Activated CD4-positive, alpha-beta T cell treated with anti-CD3 and anti-CD28 coated beads for 36 hours (primary cell): ENCODE measurements at places on chromosomes 12 and 14. TPM values are rescaled to one million over a fixed set of nuclear protein-coding genes. Genes with fewer than 3 reads are reported as not detected.

The ASB2 gene
- 24.8 TPM for total RNA-seq

DNA sequence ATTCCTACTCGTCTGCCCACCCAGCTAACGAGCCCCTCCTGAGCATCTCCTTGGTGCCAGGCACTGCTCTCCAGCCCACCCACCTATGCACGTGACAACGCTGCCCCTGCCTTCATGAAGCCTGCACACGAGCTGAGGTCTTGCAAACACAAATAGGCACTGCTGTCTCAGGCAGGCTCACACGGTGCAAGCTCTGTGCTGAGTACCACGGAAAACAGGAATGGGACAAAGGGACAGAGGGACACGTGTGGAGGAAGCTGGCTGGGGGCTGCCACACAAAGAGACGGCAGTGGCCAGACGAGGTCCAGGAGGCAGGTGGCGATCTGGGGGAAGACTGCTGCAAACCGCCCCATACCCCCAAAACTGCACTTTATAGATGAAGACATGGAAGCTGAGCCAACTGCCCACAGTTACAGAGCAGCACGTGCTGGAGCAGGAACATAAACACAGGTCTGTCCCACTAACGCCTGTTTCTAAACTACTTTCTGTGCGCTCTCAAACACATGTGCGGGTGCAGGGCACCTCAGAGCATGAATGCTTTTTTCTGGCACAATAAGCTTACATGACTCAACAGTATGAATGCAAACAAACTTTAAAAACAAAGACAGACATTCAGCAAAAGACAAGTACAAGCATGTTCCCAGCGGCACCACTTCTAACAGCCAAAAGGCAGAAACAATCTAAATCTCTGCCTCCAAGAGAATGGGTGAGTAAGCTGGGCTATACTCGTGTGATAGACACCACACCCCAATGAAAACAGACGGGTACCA, 64.5 kb downstream of the AMN start:
- no peak overlapping the region for H3K4me3 ChIP-seq
- no peaks in the 10 kb centered on the region for H3K27me3 ChIP-seq
- no peak overlapping the region for H3K27ac ChIP-seq
- no peak for DNase-seq
- H3K4me1 ChIP-seq, result no peaks in the 10 kb centered on the region

The MGP gene
- not detected for total RNA-seq

DNA sequence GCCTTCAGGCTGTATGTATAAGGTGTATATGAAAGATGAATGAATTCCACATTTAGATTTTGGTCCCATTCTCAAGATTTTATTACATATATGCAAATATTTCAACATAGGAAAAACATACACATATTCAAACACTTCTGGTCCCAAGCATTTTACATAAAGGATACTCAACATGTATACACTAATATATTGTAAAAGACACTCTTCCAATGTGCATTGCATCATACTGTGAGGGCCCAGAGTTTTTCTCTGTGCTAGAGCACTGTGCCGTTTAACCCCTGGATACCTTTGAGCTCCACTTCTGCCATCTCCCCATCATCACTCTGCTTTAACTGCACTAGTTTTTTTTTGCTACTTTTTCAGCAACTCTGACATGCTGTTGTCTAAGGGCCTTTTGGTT, 48.1 kb downstream of the ZDHHC17 start:
- peaks cover 5% of the 10 kb centered on the region for H3K36me3 ChIP-seq
- H3K27me3 ChIP-seq, result no peaks in the 10 kb centered on the region
- DNase-seq, result no peak
- no peak overlapping the region for H3K4me3 ChIP-seq
- H3K4me1 ChIP-seq, result no peaks in the 10 kb centered on the region
- H3K27ac ChIP-seq, result no peak overlapping the region

GRCh38 chr14:52146504-52146903, 77.6 kb upstream of the NID2 start:
- H3K27ac ChIP-seq, result no peak overlapping the region
- H3K4me3 ChIP-seq, result no peak overlapping the region
- no peaks in the 10 kb centered on the region for H3K4me1 ChIP-seq
- H3K27me3 ChIP-seq, result peaks cover 7% of the 10 kb centered on the region
- no peak for DNase-seq

The POTEM gene
- not detected for total RNA-seq

DNA sequence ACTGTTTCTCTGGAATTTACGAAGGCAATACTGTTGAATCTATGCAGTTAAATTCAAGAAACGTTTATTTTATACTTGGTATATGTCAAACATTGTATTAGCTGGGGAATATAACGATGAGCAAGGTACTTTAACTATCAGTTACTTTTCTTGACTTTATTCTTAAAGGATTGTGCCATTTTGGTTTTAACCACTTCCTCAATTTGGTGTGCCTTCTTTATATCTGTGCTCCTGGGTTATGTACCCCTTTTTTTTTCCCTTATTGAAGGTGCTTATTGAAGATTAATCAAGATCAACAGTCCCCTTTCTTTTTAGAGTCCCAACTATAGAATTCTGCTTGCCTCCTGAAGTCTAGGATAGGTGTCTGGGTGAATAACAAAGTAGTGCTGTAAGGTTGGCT, 5.8 kb downstream of the RAB21 start:
- H3K36me3 ChIP-seq, result peaks cover 84% of the 10 kb centered on the region
- no peak for DNase-seq
- H3K27me3 ChIP-seq, result no peaks in the 10 kb centered on the region
- no peak overlapping the region for H3K27ac ChIP-seq
- no peak overlapping the region for H3K4me3 ChIP-seq

DNA sequence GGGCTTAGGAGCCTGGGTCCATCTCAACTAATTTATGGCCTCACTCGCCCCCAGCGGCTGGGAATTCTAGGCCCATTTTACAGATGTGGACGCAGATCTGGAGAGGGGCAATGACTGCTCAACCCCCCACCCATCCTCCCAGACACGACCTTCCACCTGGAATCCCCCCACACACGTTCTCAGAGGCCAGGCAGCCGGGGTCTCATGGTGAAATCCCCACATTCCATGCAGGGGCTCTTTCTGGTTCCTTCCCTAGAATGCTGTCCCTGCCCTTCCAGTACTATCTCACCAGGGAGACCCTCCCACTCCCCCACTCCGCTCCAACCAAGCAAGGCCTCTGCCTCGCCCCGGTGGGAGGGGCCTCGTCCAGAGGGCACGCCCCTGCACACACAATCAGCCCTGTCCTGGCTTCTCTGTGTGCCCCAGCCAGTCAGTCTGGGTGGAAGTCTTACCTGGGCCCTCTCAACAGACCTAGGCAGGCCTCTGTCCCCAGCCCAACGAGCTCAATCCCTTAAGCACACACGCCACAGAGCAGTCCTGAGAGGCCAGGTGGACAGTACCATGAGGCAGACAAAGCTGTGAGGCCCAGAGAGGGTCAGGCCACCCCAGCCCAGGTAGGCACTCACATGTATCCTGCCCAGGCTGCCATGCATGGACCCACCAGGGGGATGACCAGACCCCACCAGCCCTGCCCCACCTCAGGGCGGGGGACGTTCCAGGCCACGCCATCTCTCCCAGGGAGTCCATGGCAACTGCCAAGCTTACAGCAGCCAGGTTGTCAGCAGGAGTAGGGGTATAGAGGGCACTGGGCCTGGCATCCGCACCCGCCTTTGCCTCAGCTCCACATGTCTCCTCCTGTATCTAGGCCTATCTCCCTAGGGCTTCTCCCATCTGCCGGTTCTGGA, 1.3 kb upstream of the ANKRD9 start:
- H3K27me3 ChIP-seq, result peaks cover 2% of the 10 kb centered on the region
- H3K27ac ChIP-seq, result no peak overlapping the region
- DNase-seq, result peak; percentile 55
- H3K36me3 ChIP-seq, result peaks cover 3% of the 10 kb centered on the region

- H3K36me3 ChIP-seq, result peaks cover 15% of the 10 kb centered on the region
- H3K27me3 ChIP-seq, result no peaks in the 10 kb centered on the region
- no peak overlapping the region for H3K27ac ChIP-seq
- H3K4me3 ChIP-seq, result no peak overlapping the region
- no peak for DNase-seq
- H3K4me1 ChIP-seq, result peaks cover 8% of the 10 kb centered on the region
Measured at GRCh38 chr12:70351076-70351475, 15.0 kb upstream of the KCNMB4 start.

GRCh38 chr12:124993626-124994436, at the start of gene BRI3BP:
Gene BRI3BP, plus strand, starts transcription at chr12:124993645. Its CDS starts 146 bp downstream, at chr12:124993791.
- H3K4me1 ChIP-seq, result peaks cover 22% of the 10 kb centered on the region
- no peaks in the 10 kb centered on the region for H3K27me3 ChIP-seq
- peak within 1 kb of the TSS; percentile 95 for H3K4me3 ChIP-seq
- H3K27ac ChIP-seq, result peak within 1 kb of the TSS; percentile 99

The TTC9 gene
- 8.3 TPM for total RNA-seq

DNA sequence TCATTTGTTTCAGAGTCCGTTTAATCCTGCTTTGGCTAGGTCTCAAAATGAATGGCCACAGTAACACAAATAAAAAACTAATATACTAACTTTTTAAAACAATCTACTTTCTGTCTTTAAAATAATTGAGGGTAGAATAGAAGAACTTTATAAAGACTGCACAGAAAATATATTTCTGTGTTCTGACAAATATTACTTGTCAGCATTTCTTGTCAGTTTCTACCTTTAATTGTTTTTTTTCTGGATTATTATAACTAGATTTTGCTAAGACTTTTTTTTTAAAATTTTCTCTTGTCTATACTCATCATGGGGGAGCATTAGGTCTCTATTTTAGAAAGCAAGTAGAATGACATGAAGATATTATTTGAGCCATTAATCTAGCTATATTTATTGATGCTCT, 86.2 kb downstream of the RAD52 start:
- no peak for DNase-seq
- peaks cover 47% of the 10 kb centered on the region for H3K36me3 ChIP-seq
- H3K4me1 ChIP-seq, result peaks cover 1% of the 10 kb centered on the region
- no peak overlapping the region for H3K4me3 ChIP-seq
- H3K27me3 ChIP-seq, result no peaks in the 10 kb centered on the region
- no peak overlapping the region for H3K27ac ChIP-seq

GRCh38 chr14:77113644-77114043, 15.6 kb downstream of the CIPC start:
- H3K4me1 ChIP-seq, result no peaks in the 10 kb centered on the region
- no peak overlapping the region for H3K27ac ChIP-seq
- H3K4me3 ChIP-seq, result no peak overlapping the region
- H3K27me3 ChIP-seq, result no peaks in the 10 kb centered on the region
- no peak for DNase-seq
- H3K36me3 ChIP-seq, result peaks cover 33% of the 10 kb centered on the region

DNA sequence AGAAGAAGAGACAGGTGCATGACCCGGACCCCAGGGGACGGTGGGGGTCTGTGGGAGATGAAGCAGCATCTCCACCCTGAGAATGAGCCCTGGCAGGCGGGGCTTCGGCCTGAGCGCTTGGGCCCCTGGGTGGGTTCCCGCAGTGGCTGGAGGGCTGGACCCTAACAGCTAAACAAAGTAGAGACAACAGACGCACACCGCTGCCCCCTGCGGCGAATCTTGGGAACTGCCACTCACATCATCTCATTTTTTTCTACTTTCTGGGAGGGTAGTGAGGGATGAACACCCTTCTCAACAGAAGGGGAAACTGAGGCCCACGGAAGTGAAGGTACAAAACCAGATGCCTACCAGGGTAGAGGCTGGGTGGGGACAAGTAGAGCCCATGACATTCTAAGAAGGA, 104.7 kb downstream of the RFLNA start:
- no peak overlapping the region for H3K27ac ChIP-seq
- H3K4me1 ChIP-seq, result peaks cover 2% of the 10 kb centered on the region
- peak; percentile 58 for DNase-seq
- H3K4me3 ChIP-seq, result no peak overlapping the region

DNA sequence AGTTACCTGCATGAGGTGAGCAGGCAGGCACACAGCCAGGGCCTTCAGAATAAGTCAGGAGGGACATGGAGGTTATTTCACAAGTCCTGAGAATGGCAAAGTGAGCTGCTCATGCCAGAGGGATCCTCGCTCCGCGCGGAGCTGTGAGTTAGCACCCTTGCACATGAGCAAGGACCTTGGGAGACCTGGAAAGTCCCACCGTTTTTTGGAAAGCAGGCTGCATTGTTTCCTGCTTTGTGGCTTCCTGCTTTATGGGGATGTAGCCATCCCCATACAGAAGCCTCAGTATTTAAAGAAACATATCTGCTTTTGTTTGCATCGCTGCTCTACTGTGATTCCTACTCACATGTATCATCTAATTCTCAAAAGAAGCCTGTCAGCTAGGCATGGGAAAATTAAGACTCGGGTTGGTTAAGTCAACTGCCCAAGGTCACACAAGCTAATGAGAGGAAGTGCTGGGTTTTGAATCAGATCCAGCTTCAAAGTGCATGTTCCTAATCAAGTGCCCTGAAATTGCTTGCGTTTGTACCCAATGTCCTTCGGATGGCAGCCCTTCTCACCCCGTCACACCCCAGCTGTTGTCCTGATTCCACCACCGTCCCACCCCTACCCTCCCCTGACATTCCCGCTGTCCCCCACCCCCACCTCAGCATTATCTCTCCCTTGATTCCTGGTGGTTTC, 106.2 kb downstream of the CRACR2A start:
- peaks cover 25% of the 10 kb centered on the region for H3K36me3 ChIP-seq
- H3K4me3 ChIP-seq, result no peak overlapping the region
- DNase-seq, result no peak
- no peaks in the 10 kb centered on the region for H3K27me3 ChIP-seq
- no peaks in the 10 kb centered on the region for H3K4me1 ChIP-seq
- no peak overlapping the region for H3K27ac ChIP-seq

DNA sequence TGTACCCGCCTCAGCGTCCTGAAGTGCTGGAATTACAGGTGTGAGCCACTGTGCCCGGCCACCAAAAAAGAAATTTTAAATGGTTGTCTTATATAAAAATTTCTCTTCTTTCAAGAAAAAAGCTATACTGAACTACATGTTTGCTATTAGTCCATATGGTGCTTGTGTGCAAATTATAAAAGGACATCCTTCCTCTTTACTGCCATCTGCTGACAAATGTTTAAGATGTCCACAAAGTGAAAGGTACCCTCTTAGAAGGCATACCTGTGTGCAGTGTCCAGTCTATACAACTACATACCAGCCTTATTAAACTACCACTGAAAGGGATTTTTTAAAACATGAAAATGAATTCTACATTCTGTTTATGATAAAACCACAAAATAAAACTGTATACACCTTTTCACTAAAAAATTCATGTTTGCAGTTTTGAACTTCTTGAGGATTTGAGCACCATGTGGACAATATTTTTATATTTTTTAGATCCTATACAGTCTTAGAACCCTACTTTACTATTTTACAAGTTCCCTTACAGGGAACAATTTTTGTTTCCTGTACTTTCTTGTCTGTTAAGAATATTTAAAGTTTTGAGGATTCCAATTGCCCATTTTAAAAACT, 32.8 kb upstream of the TOMM20L start:
- peaks cover 8% of the 10 kb centered on the region for H3K4me1 ChIP-seq
- H3K27ac ChIP-seq, result no peak overlapping the region
- no peak for DNase-seq
- H3K27me3 ChIP-seq, result no peaks in the 10 kb centered on the region

DNA sequence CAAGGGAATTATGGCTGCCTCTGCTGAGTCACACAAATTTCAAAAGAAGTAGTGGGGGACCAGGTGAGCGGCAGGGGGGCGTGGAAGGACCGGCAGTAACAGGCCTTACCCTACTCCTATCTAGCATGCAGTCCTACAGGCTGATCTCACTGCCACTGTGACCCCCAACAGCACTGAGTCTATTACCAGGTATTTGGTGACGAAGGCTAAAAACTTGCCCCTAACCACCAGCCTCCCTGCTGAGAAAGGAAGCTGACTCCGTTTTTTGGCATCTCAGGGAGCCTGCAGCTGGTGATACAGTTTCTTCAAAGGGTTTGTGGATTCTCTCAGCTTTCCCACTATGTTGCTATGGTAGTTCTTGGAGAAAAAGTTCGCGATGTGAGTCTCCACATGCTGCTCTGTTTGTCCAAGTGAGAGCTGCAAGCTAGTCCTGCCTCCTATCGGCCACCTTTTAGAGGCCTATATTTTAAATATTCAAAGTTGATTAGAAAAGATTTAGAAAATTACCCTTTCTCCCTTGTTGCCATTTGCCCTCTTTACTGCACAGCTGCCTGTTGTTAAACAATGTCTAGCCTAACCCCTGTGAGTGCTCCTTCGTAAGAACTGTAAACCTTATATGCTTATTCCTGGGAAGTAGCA, 57.1 kb upstream of the SLCO1B1 start:
- H3K27me3 ChIP-seq, result no peaks in the 10 kb centered on the region
- no peaks in the 10 kb centered on the region for H3K4me1 ChIP-seq
- DNase-seq, result no peak
